ENCODE measurements at places on chromosomes 3 and 15.
A peak's percentile ranks its signal among the peaks of the same experiment; 100 is the strongest.

GRCh38 chr3:23889386-23889785, 27.4 kb downstream of the NKIRAS1 start:
- DNase-seq, result no peak

DNA sequence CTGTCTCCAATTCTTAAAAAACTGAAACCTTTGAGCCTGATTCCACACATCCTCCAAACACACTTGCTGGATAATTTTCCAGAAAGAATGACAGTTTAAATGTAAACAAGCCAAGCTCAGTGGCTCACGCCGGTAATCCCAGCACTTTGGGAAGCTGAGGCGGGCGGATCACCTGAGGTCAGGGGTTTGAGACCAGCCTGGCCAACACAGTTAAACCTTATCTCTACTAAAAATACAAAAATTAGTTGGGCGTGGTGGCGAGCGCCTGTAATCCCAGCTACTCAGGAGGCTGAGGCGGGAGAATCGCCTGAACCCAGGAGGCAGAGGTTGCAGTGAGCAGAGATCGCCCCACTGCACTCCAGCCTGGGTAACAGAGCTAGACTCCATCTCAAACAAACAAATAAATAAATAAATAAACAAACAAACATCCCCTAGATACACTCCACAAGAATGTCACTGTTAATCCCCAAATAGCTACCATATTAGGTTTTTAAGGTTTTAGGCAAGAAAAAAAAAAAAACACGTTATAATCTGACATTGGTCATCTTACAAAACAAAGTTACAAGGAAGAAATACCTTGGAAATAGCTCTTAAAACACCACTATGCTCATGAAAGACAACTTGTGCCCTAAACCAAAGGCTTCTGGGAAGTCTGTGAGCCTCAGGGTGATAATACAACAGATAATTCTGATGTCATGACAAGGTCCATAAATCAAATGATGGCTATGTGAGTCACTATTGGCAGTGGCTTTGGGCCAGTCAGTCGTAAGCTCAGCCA, 13.2 kb downstream of the TNIK start:
- no peak for DNase-seq

DNA sequence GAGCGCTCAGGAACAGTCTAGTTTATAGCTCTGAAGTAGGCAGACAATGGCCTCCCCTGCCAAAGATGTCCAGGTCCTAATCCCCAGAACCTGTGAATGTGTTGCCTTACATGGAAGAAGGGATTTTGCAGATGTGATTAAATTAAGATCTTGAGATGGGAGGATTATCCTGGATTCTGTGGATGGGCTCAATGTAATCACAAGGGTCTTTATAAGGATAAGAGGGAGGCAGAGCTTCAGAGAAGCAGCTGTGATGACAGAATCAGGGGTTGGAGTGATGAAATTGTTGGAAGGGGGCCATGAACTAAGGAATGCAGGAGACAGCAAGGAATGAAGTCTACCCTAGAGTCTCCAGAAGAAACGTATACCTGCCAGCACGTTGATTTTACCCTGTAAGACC, 14.0 kb upstream of the GK5 start:
- no peak for DNase-seq

- DNase-seq, result peak; percentile 41
Observed at GRCh38 chr3:139561959-139562676, 22.6 kb upstream of the RBP1 start.

- no peak for DNase-seq
Observed at GRCh38 chr3:186013312-186013711, 75.5 kb upstream of the TRA2B start.

DNA sequence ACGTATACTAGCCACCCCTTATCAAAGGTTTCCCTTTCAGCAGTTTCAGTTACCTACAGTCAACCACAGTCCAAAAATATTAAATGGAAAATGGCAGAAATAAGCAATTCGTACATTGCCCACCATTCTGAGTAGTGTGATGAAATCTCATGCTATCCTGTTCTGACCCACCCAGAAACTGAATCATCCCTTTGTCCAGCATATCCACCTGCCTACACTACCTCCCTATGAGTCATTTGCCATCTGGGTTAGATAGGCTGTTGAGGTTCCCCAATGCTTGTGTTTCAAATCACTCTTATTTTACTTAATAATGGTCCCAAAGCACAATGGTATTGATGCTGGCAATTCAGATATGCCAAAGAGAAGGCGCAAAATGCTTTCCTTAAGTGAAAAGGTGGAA, 15.3 kb upstream of the PHC3 start:
- no peak for DNase-seq

DNA sequence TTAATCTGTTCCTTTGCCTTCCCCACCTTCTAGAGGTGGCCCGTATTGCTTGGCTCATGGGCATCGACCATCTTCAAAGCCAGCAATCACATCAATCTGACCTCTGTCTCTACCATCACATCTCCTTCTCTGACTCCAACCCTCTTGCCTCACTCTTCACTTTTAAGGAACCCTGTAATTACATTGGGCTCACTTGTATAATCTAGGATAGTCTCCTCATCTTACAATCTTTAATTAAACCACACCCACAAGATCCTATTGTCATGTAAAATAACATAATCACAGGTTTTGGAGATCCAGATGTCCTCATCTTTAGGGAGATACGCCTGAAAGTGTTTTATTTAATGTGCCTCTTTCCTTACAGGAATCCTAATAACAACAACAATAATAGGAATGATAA, 234.5 kb downstream of the ERC2 start:
- no peak for DNase-seq

DNA sequence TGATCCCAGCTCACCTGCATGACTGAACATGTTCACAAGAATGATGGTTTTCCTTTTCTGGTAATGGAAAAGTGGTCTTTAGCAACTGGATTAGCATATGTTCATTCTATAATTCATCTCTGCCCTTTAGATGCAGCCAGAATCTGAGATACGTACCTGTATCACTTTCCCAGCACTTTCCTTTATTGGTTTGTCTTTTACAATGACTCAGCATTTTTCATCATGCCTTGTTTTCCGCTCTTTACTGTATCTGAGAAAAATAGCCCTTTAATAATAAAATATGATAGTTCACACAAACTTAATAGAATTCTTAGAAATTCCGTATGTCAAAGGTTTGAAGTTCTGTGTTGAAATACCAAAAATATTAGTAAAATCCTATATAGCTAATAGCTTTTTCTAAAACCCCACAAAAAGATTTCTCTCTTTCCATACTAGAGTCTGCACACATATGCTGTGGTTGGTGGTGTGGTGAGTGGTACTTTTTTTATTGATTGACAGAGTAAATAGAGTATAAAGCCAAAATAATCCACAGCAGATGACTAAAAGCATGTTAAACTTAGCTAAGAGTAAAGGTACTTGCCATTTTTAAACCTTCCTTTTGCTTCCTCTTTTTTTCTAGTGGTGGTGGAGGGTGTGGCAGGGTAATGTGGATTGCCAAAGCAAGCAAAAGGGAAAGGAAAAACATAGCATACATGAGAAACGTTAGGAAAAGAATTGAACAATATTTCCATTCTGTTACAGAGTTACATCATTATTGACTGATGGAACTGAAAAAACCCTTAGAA, 328.9 kb upstream of the RBMS3 start:
- no peak for DNase-seq

GRCh38 chr3:99777708-99778107, 40.0 kb upstream of the CMSS1 start:
- no peak for DNase-seq

DNA sequence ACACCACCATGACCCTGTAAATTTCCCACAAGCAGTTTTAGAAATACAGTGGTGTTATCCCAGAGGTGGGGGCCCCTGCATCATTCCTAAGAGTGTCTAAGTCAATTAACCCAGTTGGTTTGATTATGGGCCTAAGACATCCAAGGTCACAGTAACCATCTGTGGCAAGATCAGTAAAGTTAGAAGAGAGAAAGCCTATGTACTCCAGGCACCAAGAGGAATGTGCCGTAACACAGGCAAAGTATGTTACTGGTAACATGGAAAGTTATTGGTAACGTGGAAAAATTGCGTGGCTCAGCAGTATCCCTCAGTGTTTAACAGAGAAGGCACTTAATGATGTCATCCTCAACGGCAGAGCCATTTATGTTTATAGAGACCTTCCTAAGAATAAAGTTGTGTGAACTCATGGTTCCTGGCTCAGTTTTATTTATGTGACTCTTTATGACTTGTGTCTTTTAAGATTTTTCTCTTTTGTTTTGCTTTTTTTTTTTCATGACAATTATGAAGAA, 144.1 kb upstream of the RASGRP1 start:
- DNase-seq, result no peak

- DNase-seq, result no peak
Observed at GRCh38 chr15:78597583-78597982, 23.2 kb downstream of the CHRNA3 start.

DNA sequence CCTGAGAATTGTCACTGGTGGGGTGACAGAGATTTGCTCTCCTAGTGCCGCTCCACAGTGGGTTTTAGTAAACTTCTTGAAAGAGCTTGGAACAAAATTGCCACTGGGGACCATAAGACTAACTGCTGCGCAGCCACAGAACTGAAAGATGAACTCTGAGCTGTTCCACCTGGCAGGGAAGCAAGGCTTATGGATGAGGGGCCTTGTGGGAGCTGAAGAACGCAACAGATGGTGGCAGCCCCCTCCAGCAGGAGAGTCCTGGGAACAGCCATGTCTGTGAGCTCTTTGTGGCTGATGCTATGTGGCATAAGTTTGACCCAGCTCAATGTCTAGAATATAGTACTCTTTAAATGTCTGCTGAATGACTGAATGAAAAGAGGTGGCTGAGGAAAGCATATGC, 66.8 kb upstream of the C2CD4B start:
- DNase-seq, result no peak

DNA sequence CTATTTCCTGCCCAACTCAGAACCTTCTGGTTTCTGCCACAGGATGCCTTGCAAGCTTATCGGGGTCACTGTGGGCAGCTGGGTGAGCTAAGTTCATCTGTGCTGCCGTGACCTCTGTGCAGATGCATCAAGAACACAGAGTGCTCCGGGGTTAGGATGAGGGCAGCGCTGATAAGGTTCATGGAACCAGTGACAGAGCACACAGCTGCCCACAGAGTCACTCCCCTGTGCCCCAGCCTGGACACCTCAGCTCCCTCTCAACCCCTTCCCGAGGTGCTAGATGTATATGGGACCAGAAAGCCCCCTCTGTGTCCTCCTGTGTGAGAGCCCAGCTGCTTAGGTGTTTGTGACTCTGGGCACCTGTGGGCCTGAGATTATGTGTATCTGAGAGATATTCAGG, 15.8 kb upstream of the ALAS1 start:
- no peak for DNase-seq

- DNase-seq, result no peak
Observed at GRCh38 chr3:65534805-65535204, 503.9 kb downstream of the MAGI1 start.

GRCh38 chr3:69129531-69129930, 7.1 kb upstream of the LMOD3 start:
- no peak for DNase-seq

GRCh38 chr3:167952969-167953368, 142.8 kb downstream of the GOLIM4 start:
- DNase-seq, result no peak

GRCh38 chr3:196274585-196274984, 12.9 kb downstream of the PCYT1A start:
- no peak for DNase-seq

DNA sequence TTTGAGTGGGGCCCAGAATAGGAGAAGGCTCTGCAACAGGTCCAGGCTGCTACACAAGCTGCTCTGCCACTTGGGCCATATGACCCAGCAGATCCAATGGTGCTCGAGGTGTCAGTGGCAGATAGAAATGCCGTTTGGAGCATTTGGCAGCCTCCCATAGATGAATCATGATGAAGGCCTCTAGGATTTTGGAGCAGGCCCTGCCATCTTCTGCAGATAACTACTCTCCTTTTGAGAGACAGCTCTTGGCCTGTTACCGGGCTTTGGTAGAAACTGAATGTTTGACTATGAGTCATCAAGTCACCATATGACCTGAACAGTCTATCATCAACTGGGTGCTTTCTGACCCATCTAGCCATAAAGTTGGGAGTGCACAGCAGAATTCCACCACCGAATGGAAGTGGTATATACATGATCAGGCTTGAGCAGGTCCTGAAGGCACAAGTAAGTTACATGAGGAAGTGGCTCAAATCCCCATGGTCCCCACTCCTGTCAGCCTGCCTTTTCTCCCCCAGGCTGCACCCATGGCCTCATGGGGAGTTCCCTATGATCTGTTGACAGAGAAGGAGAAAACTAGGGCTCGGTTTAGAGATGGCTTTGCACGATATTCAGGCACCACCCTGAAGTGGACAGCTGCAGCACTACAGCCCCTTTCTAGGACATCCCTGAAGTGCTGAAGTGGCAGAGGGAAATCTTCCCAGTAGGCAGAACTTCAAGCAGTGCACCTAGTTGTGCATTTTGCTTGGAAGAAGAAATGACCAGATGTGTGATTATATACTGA, 971.4 kb downstream of the MCTP2 start:
- DNase-seq, result no peak

DNA sequence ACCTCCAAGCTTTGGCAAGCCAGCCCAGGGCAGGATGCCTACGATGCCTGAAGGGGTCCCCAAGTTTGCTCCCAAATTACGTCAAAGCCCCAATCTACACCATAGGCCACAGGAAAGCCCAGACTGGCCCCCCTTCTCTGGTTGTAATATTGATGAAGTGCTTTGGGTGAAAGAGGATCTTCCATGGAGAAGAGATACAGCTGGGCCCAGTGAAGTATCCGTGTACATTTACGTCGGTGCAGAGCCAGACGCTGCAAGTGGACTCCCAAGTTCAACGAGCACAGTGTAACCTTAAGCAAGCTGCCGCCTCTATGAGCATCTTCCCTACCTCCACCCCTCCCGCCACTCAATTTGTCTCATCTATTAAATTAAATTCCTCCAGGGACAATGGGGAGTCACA, 100.1 kb upstream of the TPM1 start:
- no peak for DNase-seq

DNA sequence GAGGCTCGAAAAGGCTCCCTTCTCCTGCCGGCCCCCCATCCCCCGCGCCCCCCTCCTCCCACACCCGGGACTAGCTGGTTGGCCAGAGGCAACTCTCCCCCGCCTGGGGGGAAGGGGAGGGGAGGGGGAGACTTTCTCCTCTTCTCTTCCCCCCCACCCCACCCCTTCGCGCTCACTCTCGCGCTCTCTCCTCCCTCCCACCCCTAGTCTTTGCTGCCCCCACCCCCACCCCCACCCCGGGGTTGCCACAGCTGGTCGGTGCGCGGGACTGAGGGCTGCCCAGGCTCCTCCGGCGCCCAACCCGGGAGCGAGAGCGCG, 710 bp downstream of the MECOM start:
- DNase-seq, result no peak

DNA sequence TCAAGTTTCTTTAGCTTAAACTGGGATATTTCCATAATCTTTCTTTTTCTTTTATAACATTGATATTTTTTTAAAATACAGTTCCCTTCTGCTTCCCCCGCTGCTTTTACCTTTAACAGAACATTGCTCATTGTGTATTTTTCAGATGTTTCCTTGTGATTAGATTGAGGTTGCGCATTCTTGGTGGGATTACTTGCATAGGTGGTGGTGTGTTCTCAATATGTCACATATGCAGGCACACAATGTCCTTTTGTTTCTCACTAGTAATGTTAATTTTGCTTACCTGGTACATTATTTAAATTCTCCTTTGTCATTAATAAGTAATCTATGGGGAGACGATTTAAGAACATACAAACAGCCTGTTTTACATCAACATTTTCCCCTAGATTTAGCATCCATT, 48.2 kb downstream of the HMG20A start:
- no peak for DNase-seq

GRCh38 chr3:29156086-29156715, 124.7 kb upstream of the RBMS3 start:
- DNase-seq, result no peak

- no peak for DNase-seq
Observed at GRCh38 chr3:164458986-164459385, 619.3 kb downstream of the SI start.

- DNase-seq, result no peak
Observed at GRCh38 chr15:96947296-96948229, 617.1 kb downstream of the NR2F2 start.
